GM04504 (cell line): ENCODE measurements at places on chromosomes 12 and 14.
A peak's percentile ranks its signal among the peaks of the same experiment; 100 is the strongest.

DNA sequence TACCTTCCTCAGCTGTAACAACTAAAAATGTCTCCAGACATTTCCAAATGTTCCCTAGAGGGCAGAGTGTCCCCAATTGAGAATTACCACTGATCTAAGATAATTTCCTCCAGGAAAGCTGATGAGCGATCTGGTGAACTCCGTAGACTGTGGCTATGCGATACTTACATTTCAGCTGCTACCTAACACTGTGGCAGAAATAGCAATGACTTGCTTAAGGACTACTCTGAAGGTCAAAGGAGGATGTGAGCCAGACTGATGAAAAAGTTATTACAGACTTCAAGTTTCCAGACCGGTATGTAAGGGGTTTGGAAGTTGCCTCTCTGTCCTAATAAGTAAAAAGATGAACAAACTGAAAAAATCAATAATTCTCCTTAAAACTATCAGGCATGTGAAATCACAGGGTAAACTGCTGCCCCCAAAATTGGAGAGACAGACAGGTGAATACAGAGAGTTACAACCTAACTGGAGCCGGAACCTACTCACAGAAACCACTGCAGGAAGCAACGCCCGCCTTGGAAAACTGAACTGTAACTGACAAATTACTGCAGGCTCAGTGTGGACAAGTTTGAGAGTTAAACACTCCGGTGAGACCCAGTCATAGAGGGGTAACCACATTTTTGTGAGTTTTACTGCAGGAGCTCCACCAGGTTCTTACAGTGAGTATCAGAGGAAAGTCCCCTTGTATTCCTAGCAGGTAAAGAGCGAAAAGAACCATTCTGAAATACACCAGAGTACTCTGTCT is 60.0 kb upstream of the PARP11 start:
- no peak for DNase-seq

DNA sequence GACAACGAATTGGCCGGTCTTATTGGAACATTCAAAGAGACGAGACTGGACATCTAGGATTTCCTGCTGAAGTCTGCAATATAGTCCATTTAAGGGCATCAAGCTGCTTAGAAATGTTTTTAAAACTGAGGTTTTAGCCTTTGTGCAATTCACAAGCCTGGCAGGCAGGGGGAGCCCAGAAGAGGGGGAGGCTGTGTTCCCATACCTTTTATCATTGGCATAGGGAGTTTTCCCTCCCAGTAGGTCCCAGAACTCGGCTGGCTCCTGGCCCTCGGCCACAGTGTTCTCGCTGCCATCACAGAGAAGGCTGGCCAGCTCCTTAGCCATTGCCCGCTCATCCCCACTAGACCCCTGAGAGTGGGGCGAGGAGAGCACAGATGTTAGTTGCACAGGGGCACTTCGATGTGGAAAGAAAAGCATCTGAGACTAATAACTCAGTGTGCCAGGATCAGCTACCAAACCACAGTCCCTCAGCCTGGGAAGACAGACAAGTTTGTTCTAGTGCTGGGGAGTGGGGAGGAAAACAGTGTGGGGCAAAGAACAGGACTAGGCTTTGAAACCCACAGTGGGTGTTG is 15.1 kb downstream of the AVIL start:
- DNase-seq, result no peak

GRCh38 chr14:105384041-105384557 is 14.2 kb upstream of the TEX22 start:
- DNase-seq, result no peak

DNA sequence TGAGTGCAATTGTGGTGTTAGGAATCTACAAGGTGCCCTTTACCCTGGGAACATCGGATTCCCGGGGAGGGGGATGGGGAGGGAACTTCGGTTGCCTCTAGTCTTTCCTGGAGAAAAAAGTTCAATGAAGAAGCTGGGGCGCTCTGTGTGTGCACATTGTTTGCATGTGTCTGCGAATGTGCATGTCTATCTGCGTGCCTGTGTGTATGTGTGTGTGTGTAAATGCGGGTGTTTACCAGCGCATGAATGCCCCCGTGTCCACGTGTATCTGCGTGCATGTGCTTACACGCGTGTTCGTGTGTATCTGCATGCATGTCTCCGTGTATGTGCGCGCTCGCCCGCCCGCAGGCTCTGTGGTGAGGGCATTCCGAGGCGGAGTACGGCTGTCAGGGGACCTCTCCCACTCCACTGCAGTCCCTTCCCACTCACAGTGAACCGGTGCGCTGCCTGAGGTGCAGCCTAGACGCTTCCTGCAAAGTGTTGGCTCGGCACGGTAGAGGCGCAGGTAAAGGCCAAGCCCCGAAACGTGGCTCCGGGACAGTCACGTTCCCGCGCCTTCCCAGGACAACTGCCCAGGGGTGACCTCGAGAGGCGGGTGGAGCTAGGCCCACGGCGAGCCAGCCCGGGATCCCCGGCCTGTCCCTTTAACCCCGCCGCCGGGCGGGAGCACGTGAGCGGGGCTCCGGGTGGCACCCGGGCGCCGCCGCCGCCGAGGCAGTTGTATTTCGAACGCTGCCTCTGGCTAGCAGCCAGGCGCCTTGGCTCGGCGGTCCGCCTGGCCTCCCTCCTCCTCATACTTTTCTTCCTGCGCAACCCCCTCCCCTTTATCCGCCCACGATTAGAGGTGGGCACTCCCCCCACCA is 539 bp upstream of the HMGA2 start:
- DNase-seq, result peak; percentile 17

GRCh38 chr14:35285168-35286002 is 6.8 kb upstream of the PSMA6 start:
- no peak for DNase-seq

- DNase-seq, result no peak
Observed at GRCh38 chr12:111408686-111409402, 3.1 kb downstream of the SH2B3 start.

DNA sequence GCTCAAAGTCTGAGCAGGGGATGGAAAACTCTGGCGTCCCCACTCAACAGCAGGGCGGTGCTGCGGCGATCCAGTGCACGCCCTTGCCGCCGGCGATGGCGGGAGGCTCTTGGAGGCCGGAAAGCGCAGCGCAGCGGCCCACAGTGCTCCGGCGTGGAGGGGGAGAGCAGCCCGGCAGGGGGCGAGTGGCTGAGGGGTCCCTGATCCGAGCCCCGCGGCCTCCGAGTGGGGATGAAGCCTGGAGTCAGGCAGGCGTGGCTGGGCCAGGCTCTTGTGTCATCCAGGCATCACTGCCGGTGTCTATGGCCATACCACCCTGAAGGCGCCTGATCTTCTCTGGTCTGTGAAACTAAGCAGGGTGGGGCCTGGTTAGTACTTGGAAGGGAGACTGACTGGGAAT is 183.1 kb downstream of the ALG10 start:
- DNase-seq, result no peak

DNA sequence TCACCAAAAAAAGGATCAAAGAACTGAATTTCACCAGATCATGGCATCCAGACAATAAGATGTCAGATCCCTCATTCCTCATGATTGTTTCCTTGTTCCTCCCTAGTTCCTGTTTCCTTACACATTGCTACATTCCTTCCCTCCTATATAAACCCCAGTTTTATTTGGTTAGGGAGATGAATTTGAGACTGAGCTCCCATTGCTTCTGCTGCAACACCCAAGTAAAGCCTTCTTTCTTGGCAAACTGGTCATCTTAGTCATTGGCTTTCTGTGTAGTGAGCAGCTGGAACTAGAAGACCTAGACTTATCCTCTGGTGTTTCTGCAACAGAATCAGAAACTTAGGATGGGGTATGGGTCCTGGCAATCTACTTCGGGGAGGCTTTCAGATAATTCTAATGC is 217.9 kb downstream of the NOVA1 start:
- DNase-seq, result no peak

GRCh38 chr14:71497645-71498086 is 434.6 kb upstream of the RGS6 start:
- peak; percentile 35 for DNase-seq

- no peak for DNase-seq
Observed at GRCh38 chr12:25853316-25854095, 105.0 kb upstream of the RASSF8 start.

DNA sequence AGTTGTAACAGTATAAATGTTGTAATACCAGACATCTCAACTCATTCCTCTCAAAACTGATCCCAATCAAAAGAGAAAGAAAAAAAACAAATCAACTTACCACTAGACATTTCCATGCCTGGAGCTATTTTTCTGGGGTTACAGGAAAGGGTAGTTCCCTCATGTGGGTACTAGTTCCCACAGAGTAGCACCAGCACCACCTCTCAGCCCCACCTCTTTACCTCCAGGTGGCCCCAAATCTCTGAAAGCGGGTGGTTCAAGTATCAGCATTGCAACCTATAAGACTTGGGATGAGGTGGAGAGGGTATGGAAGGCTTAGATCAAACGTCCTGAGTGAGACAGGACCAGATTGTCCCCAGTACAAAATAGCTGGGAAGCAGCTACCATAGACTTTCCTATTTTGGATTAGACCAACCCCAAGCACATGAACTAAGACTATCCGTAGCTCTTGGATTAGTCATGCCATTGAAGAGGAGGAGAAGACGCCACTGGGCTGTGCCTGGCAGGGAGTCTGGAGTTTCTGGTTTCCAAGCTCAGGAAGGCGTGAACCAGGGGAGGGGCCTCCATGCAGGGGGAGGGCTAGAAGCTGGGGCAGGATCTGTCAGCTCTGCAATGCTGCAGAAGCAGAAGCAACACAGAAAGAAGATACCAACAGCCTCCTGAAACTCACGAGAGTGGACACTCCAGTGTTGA is at the start of gene SLC39A2:
Gene SLC39A2, plus strand, starts transcription at position 620 of the 693 bp plus-strand sequence. CDS start 154 bp downstream, outside the sequence.
- DNase-seq, result peak; percentile 62

GRCh38 chr12:66915306-66915904 is 236.5 kb upstream of the GRIP1 start:
- DNase-seq, result no peak

- no peak for DNase-seq
Observed at GRCh38 chr12:91361864-91362263, 179.2 kb upstream of the DCN start.

DNA sequence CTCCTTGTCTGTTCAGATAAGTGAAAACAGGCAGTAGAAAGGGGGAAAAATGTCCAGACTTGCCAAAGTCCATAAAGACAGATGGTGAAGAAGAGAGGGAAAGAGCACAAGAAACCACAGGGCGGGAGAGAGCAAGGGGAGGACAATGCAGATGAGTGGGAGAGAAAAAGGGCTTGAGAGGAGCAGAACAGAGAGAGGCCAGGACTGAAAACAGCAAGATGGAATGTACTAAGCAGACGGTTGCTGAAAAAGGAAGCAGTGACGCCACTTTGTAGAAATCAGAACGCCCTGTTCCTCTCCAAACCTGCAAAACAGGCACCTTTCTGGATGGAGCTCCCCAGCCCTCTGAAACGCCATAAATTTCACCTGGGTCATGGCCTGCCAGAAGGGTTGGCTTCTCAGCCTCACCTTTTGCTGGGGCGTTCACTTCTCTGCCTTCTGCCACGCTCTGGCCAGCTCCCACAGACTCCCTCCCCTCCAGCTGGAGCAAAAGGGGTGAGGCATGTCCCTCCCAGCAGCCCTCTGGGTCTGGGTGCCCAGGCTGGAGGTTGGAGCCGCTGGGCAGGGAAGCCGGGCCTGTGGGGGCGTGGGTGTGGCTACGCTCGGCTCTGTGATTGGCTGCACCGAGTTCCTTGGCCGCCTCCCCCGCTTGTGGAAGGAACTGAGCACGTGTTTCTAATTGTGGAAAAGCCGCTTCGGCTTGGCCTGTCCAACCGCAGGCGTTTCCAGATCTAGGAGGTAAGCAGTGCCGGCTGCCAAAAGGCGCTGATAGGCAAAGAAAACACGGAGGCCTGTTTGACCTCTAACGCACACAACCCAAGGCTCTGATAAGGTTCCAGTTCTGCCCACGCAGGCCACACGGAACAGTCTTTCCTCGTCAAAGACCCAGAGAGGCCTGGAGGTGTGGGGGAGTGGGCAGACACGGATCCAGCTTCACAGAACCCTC is 29.3 kb downstream of the SLC7A8 start:
- peak; percentile 79 for DNase-seq

- no peak for DNase-seq
Observed at GRCh38 chr12:19025582-19025981, 104.0 kb upstream of the PLEKHA5 start.

GRCh38 chr14:65531148-65531547 is 118.6 kb downstream of the FUT8 start:
- no peak for DNase-seq

- DNase-seq, result no peak
Observed at GRCh38 chr12:6666211-6666610, 3.3 kb upstream of the ING4 start.

DNA sequence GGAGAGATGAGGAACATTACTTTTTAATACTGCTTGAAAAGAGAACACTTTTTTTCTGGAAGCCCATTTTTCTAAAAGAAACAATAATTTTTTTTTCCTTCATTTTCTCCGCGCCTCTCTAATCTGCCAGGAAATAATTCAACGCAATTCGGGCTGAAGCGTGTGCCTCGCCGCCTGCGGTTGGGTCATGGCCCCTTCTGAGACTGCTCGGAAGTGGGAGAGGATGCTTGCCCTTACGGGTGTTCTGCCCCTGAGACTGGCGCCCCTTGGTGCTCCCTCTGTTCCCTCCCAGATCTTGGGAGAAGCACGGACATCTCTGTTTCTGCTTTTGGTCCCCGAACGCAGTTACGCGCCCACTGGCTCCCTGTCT is 332 bp upstream of the TBC1D30 start:
- DNase-seq, result no peak

- no peak for DNase-seq
Observed at GRCh38 chr12:62673028-62673815, 206.6 kb downstream of the MON2 start.

DNA sequence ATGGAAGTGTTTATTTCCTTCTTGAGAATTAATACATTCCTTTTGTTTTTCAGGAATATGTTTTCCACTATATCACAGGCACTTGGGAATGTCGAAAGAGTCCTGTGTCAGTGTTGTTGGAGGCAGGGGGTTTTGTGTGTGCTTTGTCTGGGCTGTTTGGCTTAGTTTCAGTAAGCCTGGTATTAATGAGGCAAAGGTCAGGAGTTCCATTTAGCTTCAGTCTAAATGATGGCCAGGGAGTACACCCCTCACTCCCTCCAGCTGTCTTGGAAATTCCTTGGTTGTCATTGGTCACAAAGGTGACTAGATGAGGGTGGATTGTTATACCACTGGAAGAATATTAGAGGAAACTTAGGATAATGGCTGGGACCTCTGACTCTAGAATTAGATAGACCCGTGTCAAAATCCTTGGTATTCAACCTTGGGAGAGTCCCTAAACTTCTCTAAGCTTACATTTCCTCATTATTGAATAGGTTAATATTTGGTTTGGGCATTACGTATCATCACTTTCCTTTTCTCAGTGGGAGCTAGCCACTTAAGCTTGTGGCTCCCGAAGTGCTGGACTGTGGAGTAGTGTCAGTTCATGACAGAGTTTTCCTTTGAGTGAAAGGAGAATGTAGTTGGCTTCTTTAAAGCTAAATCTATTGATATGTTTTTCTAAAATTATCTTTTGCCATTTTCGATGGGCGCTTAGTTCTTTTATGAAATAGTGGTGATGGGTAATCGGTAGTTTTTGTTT is 5.2 kb downstream of the FRS2 start:
- no peak for DNase-seq
